Fibroblast of mammary gland (primary cell): ENCODE measurements at places on chromosomes 1 and 21.
A peak's percentile ranks its signal among the peaks of the same experiment; 100 is the strongest.

DNA sequence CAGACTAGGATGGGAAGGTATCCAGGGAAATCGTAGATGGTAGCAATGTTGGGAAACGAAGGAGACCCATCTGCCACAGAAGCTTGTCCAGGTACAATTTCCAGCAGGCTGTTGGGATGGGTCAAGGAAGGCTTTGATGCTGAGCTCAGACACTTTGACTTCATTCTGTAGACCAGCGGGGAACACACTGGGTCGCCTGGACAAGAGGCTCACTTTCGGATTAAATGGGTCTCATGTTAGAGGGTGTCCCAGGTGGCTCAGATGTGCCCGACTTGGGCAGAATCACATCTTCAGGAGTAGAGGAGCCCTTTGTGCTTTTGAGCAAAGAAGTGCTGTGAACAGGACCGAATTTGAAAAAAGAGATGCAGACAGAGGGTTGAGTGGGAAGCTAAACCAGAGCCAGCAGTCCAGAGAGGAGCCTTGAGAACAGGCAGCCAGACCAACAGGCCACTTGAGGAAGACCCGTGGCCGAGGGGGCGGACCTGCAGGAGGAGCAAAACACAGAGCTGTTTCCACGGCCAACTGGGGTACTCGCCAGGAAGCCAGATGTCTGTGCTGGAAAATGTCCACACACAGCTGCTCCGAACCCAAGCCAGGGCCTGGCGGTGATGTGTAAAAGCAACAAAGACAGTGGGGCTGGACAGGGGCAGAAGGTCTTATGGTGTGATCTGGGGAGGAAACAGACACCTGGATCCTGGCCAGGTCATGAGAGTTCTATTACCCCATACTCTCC is 146.9 kb downstream of the AJAP1 start:
- peak; percentile 31 for DNase-seq

DNA sequence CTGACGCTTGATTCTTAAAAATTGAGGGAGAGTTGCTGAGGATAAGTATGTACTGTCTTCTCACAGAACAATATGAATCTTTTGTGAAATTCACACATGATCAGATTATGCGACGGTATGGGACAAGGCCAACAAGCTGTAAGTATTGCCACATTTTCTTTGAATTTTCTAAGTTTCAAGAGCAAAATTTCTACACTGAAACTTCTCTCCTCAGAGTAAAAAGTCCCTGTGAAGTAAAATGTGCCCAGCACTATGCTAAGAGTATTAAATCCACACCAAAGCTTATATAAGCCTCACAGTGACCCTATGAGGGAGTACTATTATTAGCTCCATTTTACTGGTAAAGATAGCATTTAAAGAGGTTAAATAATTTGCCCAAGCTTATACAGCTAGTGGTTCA is 12.2 kb downstream of the AKIRIN1 start:
- no peak for DNase-seq

- DNase-seq, result no peak
Observed at GRCh38 chr1:107702946-107703571, 261.9 kb downstream of the VAV3 start.

- DNase-seq, result no peak
Observed at GRCh38 chr1:160724465-160725242, 13.0 kb upstream of the CD48 start.

DNA sequence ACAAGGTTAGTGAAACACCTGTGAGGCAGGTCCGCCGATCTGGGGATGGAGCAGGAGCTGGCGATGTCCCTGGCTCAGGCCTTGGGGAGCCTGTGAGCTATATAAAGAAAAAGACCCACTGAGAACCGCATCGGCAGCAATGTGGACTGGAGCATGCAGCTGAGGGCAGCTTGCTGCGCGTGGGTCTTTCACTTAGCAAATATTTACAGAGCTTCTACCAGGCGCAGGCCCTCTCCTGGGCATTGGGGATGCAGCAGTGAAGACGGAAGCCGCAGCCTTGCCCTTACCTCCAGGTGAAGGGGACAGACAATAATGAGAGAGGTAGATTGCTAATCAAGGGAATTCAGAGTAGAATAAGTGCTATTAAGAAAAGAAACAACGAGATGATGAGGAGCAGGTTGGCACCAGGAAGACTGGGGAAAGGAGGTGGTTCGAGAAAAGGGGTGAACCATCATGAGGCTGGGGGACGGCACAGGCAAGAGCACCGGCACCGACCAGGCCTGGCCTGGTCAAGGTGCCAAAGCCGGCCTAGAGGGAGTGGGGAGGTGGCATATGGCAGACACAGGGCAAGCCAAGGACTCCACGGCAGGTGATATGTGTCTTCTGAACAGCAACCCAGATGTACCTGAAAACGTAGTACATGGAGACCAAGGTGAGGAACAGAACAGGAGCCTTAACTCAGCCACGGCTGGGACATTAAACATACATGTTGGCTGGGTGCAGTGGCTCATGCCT is 60.7 kb upstream of the PAX7 start:
- no peak for DNase-seq

DNA sequence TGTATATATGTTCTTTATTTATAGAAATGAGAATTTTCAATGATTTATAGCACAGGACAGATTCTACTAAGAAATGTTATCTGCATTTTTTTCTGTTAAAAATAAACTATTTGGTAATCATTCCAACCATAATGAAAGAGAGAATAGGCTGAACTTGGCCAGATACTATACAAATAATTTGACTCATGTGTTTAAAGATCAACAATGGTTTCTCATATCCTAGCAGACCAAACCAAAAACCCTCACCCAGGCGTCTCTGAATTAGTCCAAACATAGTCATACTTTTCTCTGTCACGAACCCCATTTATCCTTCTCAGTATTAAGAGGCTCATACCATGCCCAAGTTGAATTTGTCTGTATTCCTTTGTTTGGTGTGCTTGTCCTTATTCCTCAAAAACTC is 40.3 kb downstream of the RPE65 start:
- peak; percentile 20 for DNase-seq

DNA sequence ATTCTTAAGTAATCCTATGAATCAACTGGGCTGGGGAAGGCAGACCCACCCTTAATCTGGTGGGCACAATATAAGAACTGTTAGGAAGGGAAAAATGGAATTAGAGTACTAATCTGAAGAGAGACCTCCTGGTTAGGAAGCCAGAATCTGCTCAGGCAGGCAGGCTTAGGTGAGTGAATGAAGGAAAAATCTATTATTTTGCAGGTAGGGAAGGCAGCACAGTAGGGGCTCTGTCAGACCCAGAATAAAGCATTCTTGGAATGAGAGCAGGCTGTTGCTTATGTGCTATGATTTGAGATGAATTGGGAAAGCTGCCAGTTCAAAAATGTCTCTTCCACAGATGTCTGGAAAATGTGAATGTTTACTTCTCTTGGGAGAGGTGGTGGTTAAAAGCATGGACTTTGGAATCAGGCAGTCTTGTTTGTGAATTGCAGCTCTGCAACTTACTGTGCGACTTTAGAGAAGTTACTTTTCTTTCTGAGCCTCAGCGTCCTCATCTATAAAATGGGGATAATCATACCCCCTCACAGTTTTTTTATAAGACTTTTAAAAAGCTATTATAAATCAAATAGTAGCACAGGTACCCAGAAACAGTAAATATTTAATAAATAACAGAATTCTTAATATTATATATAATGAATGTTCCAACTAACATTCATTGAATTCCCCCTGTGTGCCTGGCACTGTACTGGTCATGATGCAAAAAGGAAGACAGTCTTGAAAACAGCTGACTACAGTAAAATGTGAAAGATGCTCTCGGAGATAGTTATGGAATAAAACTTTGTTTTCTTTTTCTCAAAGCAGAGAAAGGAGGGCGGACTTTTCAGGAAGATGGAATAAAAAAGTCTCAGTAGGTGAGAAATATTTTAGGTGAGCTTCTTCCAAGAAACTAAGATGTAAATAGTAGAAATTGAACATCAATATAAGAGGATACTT is 15.3 kb upstream of the ZNF644 start:
- DNase-seq, result no peak

DNA sequence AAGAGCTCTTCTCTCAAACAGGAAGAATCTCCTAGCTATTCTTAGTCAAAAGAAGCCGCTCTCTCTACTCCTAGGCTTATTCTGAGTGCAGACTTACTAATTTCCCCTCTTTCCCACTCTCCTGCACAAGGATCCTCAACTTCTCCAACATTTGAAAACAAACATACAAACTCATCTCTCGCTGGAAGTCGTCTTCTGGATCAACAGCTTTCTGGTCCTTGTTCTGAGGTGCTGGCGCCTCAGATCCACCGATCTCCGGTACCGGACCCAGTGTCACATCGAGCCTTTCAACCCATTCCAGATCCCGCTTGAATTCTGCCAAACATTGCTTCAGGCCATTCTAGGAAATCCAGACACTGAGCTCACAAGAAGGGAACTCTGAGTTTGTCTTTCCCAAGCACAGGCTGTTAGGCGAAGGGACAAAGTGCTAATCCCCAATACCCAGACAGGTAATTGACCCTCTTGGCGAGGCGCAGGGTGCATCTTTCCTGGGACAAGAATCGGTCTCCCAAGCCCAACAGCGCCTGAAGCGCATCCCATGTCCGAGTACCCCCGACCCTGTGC is 696 bp downstream of the EBNA1BP2 start:
- peak; percentile 3 for DNase-seq

GRCh38 chr1:158016651-158017335 is 23.3 kb downstream of the KIRREL1 start:
- no peak for DNase-seq

GRCh38 chr1:832136-832535 is 91.6 kb upstream of the SAMD11 start:
- DNase-seq, result no peak

- DNase-seq, result peak; percentile 22
Observed at GRCh38 chr21:36587388-36587787, 107.5 kb upstream of the CLDN14 start.

- peak; percentile 28 for DNase-seq
Observed at GRCh38 chr1:212557739-212558692, 50.5 kb upstream of the ATF3 start.

GRCh38 chr1:179061360-179062282 is 20.2 kb upstream of the TOR3A start:
- no peak for DNase-seq

DNA sequence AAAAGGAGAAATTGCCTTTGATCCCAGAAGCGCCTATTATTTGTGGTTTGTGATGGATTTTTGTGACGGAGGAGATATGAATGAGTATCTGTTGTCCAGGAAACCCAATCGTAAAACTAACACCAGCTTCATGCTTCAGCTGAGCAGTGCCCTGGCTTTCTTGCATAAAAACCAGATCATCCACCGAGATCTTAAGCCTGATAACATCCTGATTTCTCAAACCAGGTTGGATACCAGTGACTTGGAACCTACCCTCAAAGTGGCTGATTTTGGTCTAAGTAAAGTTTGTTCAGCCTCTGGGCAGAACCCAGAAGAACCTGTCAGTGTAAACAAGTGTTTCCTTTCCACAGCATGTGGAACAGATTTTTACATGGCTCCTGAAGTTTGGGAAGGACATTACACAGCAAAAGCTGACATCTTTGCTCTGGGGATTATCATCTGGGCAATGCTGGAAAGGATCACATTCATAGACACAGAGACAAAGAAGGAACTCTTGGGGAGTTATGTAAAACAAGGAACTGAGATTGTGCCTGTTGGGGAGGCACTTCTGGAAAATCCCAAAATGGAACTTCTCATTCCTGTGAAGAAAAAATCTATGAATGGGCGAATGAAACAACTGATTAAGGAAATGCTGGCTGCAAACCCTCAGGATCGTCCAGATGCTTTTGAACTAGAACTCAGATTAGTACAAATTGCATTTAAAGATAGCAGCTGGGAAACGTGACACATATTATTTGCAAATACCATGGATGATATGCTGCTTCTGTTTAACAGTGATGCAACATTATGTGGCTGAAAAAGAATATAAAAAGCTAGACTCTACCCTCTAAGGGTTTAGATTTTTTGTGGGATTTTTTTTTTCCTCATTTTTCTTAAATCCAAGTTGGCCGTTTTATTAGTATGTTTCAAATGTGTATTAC is 10.5 kb downstream of the PDIK1L start:
- no peak for DNase-seq

- DNase-seq, result no peak
Observed at GRCh38 chr1:12643079-12643478, 806 bp upstream of the AADACL4 start.

- DNase-seq, result peak; percentile 20
Observed at GRCh38 chr1:150235294-150235851, 539 bp downstream of the ANP32E start.

GRCh38 chr1:15786581-15786980 is 20.9 kb downstream of the UQCRHL start:
- DNase-seq, result peak; percentile 49

DNA sequence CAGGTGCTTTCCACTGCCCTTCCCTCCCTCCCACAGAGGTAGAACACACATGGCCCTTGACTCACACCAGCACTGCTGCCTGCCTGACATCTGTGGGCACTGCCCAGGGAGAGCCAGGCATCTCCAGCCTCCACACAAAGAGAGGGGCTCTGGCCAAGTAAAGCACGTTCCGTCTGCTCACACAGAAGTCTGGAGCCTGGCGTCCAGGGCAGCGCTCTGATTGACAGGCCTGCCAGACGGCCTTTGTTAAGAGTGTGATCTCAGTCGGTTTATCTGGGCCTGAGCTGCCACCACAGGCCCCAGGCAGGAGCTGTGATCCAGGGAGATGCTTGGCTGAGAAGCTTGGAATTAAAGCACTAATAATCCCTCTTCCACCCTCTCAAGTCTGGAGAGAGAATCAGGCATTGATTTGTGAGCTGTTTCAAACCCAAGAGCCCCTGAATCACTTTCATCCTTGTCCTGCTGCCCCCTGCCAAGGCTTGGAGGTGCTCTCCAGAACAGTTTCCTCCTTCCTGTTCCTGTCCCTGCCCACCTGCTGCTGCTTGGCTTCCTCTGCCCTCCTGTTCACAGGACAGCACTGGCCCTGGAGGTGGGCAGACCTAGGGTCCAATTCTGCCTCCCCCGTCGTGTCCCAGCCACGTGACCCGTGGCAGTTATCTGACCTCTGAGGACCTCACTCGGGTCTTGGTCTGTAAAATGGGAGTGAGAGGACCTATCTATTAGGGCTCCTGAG is 3.7 kb downstream of the DMRTB1 start:
- no peak for DNase-seq

DNA sequence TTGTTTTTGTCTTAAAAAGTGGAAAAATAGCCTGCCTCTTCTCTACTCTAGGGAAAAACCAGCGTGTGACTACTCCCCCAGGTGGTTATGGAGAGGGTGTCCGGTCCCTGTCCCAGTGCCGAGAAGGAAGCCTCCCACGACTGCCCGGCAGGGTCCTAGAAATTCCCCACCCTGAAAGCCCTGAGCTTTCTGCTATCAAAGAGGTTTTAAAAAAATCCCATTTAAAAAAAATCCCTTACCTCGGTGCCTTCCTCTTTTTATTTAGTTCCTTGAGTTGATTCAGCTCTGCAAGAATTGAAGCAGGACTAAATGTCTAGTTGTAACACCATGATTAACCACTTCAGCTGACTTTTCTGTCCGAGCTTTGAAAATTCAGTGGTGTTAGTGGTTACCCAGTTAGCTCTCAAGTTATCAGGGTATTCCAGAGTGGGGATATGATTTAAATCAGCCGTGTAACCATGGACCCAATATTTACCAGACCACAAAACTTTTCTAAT is 35.0 kb upstream of the TDRD10 start:
- peak; percentile 21 for DNase-seq
